ENCODE measurements at places on chromosomes 16 and 17.
A peak's percentile ranks its signal among the peaks of the same experiment; 100 is the strongest.

- DNase-seq: no peak
These were observed 61.7 kb upstream of the LGALS9 start for GRCh38 chr17:27569257-27569722.

DNA sequence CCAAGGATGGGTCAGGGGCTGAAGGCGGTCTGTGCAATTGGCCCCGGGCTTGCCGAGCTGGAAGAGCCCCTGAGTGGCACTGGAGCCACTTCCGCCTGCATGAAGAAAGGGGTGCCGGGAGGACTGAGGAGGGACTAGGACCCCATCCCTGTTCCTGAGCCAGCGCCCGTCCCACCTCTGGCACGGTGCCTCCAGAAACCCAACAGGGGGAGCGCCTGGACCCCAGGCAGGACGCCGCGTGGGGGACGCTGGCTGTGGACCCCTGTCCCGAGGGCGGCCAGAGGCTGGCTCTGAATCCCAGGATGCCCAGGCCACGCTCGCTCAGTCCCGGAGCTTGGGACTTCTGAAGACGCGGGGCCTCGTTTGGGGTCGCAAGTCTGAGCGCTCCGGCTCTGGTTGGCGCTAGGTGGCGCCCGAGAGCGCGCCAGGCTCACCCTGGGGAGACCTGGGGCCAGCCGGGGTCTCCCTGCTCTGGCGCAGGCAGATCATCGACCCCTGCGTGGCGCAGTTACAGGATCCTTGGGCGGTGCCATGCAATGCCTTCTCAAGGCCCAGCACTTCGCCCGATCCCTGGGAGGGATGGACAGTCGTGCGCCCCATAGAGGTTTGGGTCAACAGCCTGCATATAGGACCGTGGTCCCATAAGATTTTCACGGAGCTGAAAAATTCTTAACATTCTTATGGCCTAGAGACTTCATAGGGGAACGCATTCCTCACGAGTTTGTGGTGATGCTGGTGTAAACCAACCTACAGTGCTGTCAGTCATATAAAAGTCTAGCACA lies 58.5 kb upstream of the CREBBP start:
- peak; percentile 91 for DNase-seq

- DNase-seq: no peak
These were observed 24.7 kb upstream of the PSMD7 start for GRCh38 chr16:74271872-74272271.

DNA sequence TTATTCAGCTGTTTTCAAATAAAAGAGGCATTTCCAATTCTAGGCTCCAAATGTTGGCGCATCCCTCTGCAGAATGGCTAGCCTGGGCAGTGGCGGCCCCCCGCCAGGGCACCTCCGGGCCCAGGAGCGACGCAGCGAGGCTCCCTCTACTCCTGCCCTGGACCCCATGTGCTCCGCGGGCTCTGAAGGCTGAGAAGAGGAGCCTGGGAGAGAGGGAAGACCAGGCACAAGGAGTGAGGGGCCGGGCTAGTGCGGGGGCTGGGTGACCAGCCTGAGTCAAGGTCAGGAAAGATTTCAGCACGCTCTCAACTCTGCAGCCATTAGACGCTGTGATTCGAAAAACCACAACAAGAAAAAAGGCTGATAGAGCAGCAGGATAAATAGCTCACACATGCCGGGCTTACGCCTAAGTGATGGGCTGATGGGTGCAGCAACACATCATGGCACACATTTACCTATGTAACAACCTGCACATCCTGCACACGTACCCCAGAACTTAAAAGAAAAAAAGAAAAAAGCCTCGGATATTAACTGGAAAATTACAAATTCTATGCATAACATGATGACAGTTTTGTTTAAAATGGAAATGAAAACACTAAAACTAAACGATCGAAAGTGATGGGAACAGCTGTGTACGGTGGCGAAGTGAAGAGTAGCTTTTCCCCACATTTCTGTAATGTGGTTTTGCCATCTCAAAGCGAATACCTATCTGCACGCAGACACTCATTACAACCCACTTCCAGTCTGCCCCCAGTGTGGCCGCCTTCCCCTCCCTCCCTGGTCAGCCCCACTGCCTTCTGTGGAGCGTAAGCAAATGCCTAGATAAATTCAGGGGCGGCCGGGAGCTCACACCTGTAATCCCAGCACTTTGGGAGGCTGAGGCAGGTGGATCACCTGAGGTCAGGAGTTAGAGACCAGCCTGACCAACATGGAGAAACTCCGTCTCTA lies 44.4 kb downstream of the MAP1LC3B start:
- DNase-seq: peak; percentile 31

DNA sequence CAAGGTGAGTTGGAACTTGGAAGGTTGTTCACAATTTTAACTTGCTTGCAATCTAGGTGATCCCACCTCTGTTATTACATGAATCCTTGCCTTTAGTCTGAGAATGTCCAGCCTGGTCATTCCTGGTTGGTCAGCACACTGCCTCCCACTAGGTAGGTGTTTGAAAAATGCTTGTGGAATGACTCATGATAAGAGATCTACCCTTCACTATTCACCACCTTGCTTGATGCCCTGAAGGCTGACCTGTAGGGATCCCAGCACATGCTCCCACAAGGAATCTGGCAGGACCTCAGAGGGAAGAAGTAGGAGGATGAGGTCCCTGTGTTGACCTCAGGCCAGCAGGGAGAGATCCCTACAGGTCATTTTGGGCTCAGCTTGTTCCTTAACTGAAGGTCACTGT lies 30.2 kb upstream of the ABCA3 start:
- no peak for DNase-seq

DNA sequence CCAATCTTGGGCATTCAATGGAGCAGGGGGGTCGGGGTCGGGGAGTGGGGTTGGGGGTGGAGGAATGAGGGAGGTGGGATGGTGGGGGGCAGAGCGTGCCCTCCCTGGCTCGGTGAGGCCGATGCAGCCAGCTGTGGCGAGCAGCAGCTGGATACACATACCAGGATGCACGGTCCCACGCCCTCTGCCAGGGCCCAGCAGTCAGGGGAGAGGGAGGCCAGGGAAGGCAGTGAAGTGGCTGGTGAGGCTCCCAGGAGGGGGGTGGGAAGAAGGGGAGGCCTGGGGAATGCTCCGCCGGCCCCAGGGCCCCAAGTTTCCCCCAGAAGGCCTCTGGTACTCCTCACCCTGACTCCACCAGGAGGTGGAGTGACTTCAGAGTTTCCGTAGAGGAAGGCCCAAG lies 77.6 kb upstream of the LHX1 start:
- DNase-seq: no peak

DNA sequence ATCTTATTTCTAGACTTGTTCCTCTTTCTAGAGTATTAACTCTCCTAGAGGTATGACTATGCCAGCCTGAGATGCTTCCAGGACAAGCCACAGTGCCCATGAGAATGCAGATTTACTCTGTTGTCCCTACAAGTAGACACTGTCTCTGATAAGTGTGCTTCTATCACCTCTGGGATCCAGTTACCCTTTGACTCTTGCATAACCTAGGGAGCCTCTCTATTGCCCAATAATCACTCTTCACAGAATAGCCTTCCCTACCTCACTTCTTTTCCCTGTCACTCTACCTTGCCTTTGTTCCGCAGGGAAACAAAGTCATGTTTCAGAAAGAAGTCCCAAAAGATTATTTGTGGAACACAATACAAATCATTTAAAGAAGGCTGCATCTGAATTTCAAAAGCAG lies 1.6 kb upstream of the KRT34 start:
- no peak for DNase-seq

DNA sequence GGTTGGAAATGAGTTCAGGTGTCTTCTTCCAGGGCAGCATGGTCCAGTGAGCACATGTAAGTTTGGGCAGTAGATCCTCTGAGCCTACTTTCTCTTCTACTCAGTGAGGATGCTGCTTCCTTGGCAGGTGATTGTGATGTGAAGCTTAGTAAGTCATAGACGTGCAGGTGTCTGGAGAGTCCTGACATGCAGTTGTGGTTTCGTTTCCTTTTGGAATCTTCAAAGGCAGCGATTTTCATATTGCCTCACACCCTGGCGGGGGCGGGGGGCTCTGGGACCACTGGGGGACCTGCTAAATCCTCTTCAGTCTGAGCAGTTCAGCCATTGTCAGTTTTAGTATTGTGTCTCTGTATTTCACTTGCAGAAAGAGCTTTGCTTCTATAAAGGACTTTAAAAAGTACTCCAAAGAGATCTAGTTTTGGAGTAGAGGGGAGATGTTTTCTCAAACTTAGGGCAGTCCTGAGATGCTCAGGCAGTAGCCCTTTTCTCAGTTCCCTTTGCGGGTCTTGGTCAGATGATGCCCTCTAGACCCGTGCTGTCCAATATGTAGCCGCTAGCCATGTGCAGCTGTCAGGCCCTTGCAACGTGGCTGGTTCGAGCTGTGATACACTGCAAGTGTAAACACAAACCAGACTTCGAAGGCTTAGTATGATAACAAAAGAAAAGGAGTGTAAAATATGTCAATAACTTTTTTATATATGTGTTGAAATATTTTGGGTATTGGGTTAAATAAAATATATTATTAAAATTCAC lies 4.0 kb upstream of the CDK5R1 start:
- DNase-seq: no peak

- no peak for DNase-seq
These were observed 33.8 kb downstream of the PIPOX start for GRCh38 chr17:29076722-29077121.

DNA sequence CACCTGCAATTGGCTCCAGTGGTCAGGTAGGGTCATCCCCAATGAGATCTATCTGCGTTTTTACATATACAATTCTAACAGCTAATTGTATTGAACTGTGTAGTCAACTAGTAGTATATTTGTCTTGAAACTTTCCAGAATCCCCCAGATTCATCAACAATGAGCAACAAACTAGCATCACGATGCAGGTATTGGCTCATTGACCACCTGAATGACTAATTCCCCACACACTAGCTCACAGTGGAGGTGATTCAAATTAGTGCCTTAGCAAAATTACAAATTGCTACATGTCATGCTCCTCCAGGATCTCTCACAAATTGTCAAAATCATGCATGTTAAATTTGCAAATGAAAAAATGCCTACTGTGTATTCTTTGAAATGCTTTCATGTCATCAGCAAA lies 62.8 kb upstream of the MPHOSPH6 start:
- DNase-seq: no peak

GRCh38 chr17:27423651-27424050 lies 32.6 kb upstream of the KSR1 start:
- DNase-seq: no peak

GRCh38 chr16:69309316-69309715 lies 1.8 kb upstream of the VPS4A start:
- DNase-seq: peak; percentile 5

- peak; percentile 38 for DNase-seq
These were observed 68.3 kb downstream of the SNX11 start for GRCh38 chr17:48175692-48176470.

GRCh38 chr17:9419932-9420453 lies 155.6 kb downstream of the STX8 start:
- no peak for DNase-seq

- no peak for DNase-seq
These were observed 8.3 kb upstream of the RAB5C start for GRCh38 chr17:42163113-42163512.

GRCh38 chr16:81376880-81377279 lies 62.1 kb downstream of the GAN start:
- DNase-seq: no peak

DNA sequence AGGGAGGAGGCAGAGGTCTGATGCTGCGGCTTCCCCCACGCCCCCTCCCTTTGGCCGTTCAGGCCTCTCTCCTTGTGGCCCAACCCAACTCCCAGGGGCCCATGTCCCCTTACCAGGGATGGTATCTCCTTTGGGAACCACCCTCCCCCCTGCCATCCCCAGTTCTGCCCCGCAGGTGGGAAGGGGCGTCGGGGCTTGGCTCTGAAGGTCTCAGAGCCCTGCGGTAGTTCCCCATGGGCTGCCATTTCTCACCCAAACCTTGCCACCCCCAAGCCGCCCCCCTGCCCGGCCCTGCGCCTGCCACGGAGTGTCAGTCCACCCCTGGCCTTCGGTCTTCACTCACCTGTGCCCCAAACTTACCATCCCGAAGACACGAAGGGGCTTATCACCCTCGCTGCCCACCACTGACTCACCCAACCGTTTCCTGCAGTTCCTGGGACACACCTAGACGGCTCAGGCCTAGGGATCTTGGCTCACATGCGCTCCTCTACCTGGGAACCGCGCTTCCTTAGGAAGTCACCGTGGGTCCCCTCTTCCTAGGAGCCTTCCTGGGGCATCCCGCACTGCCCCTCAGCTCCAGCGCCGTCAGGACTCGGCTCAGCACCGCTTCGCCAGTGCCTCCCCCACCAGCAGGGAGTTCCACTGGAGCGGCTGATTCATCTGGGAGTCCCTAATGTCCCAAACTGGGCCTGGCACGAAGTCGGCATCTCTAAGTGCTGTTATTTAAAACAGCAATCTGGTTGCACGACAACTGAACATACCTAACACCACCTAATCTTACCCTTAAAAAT lies 1.1 kb upstream of the DOC2A start:
- DNase-seq: no peak

GRCh38 chr17:33080091-33080490 lies 88.4 kb downstream of the SPACA3 start:
- DNase-seq: no peak

DNA sequence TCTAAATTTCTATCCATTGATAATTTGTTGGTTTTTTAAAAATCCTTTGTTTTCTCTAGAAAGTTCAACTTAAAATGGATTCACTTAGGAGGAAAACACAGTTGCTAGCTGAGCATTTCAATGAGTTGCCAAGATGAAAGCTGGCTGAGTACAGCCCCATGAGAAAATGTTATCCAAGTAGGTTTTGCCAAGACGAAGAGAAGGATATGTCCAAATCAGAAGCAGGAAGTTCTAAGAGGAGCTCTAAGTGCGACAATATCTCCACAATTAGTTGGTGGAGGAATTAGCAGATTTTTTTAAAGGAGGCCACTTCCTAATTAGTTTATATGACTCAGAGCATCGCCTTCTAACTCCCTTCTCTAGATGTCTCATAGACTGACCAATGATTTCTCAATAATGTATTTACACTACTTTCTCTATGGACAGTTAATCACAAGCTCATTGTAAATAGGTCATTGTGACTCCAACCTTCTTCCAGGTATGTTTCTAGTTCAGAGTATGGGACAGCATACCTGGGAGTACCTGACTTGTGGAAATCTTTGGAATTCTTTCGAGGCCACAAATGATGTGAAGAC lies 873.3 kb upstream of the SOX9 start:
- DNase-seq: no peak

- peak; percentile 85 for DNase-seq
These were observed 37.8 kb downstream of the TMEM235 start for GRCh38 chr17:78268951-78269905.

GRCh38 chr16:54501797-54502196 lies 215.2 kb upstream of the IRX3 start:
- DNase-seq: no peak

All from eye (tissue), 1 donor.